ENCODE measurements at places on chromosomes 2 and 18.

- DNase-seq, result no peak
Observed at GRCh38 chr2:54459037-54459441, 2.9 kb downstream of the SPTBN1 start.

DNA sequence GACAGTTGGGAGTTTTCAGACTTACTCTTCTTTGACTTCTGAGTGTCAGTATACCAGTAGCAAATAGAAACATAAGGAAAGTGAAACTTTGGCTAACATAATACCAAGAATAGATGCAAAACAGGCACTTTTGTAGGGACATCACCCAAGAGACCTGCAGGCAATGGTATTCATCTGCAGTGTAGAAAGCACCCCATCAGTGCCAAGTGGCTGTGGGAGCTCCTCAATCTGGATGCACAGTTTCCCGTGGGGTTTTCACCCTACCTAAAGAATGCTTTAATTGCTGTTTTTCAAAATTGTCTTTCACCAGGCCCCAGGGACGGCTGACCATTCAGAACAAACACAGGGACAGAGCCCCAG is 96.6 kb upstream of the GPR45 start:
- no peak for DNase-seq

DNA sequence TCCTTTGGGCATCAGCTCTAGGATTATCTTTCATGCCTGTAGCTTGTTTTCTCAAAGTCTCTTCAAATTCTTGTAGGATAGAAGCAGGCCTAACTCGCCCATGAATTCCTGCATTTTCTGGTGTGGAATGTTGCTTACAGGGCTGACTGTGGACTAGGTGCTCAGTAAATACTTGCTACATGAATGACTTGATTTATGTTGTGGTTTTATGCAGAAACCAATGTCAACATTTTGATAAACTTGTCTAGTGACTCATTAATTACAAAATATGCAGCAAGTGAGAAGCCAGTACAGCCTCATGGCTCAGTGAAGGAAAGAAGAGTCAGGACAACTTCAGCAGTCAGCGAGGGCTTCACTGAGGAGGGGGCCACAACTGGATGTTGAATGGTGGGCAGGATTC is 110.6 kb upstream of the SIX2 start:
- DNase-seq, result no peak

DNA sequence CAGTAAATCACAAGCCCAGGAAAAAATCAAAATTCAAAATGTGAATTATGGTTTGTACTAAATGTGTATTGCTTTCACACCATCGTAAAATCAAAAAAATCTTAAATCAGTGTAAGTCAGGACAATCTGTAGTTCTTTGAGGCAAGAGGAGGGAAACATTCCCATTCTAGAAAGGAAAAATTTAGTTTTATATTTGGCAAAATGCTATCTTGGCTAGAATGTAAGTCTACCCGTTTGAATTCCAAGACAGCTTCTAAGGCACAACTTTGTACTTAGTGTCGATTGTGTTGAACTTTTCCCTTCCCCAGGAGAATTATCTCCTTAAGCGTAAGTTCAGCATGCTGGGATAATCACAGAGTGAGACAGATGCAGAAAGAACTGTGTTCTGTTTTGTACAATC is 638.2 kb upstream of the LRRTM1 start:
- no peak for DNase-seq

DNA sequence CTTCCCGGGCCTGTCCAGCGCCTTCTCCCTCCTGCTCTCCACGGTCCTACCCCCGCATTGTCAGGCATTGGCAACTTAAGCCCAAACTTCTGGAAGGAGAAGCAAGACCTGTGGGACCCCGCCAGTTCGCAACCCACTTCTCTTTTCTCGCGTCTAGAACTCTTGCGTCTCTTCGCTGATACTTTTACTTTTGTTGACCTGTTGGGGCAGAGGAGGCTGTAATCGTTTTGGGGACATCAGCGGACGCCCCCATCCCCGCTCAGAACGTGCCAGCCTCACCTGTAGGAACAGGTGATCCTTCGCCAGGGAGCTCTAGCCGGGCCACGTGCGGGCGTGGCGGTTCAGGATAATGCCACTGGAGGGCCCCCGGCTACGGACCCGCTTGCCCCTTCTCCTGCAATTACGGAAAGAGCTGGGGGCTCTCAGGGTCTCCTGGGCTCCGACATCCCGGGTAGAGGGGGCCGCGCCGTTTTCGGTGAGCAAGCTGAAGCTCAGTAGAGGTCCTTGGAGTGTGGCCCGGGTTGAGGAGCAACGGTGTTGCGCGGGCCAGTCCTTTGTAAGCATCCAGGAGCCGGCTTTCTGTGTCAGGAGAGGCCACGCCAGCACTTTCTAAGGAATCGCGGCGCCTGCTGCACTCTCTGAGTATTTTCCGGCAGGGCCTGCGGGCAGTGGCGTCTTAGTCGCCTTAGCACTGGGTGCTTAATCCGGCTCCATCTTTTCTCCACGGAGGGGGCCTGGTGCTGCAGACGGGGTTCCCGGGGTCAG is 1.6 kb downstream of the MTCL1 start:
- DNase-seq, result no peak

DNA sequence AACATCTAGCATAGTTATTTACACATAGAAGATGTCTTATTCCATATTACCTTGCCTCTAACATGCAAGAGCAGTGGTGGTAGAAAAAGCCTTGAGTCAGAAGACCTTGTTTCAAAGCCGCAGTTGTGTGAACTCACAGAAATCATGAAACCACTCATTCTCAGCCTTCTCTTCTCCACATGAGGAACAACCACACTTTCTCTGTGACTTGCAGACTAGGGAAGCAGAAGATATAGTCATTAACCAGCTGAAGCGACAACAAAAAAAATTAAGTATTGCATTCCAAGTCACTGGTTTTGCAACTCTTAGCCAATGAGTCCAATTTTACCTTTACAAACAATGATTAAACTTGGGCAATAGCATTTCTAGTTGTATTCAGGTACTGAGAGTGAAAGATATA is 19.0 kb downstream of the TWSG1 start:
- no peak for DNase-seq

GRCh38 chr18:12841070-12841469 is 43.0 kb downstream of the PTPN2 start:
- DNase-seq, result no peak

DNA sequence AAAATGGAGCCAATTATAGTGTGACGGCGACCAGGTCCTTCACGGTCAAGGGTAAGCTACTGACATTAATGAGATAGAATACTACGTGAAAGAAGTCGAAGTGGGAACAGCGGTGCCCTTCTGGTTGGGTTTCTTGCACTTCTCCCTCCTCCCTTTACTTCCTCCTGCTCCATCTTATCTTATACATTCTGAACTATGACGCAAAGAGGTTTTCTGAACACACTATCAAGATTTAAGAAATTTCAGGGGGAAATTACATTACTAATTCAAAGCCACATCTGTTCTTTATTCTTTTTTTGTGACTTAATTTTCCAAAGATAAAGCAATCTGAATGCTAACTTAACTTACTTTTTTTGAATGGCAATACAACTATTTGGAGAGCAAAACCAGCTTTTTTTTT is 14.8 kb upstream of the IL18R1 start:
- no peak for DNase-seq

DNA sequence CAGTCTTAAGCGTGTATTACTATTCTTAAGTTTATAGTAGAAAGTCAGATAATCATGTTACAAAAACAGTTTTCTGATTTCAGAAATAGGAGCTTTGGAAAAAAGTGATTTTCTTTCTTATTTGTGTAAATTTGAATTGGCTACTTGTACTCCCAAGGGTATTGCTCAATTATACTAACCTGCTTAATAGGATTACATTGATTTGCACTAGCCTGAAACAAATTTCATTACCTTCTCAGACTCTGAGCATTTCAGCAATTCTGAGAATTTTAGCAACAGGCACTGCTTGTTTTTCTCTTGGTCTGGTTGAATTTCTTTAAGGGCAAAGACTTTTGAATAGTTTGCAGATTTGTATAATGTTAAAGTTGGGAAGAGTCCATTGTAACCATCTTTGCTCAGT is 87.2 kb upstream of the NXPH2 start:
- no peak for DNase-seq

DNA sequence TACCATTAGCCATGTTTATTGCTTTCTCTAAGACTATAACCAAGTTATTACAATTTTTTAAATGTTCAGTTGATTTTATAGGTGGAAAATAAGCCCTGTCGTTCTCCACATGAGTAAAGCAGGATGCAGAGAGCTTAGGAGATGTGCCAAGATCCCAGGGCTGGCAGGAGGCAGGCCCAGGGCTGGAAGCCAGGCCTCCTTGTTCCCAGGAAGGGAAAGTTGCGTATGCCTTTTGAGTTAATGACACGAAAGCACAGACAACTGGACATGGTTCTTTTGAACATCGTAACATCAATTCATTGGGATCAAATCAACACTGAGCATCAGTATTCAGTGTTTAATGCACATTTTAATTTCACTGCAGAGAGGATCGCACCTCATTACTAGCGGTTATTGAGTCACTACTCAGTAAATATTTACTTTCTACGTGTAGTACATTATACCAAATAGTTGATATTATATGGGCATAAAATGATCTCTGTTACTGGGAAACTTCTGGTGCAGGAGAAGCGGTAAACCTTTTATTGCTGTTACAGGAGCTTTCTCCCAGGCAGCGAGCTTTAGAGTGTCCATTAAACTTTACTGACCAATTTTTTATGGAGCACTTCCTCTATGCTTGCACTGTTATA is 60.0 kb downstream of the RNF144A start:
- no peak for DNase-seq

DNA sequence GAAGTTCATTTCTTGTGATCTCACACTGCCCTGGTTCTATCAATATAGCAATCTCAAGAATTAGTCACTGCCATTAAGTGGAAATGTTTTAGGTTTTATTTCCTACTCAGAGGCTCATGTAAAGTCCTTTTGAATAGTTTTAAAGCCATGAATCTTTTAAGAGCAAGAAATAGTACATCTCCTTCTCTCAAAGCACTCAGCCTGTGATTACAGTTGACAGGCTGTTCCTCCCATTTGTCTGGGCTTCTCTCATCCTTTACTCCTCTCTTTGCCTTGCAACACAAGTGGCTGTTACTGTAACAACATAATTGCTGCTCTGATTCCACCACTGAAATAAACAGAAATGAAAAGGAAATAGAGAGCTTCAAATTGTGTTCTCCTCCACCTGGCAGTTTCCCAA is 18.4 kb downstream of the GRP start:
- no peak for DNase-seq

GRCh38 chr18:23340661-23341060 is 112.4 kb upstream of the RIOK3 start:
- no peak for DNase-seq

- DNase-seq, result peak; percentile 76
Observed at GRCh38 chr2:43225093-43225787, 1.2 kb downstream of the ZFP36L2 start.

- DNase-seq, result no peak
Observed at GRCh38 chr2:43467891-43468290, 127.9 kb downstream of the THADA start.

GRCh38 chr2:119264781-119265692 is 41.4 kb downstream of the STEAP3 start:
- peak; percentile 9 for DNase-seq

DNA sequence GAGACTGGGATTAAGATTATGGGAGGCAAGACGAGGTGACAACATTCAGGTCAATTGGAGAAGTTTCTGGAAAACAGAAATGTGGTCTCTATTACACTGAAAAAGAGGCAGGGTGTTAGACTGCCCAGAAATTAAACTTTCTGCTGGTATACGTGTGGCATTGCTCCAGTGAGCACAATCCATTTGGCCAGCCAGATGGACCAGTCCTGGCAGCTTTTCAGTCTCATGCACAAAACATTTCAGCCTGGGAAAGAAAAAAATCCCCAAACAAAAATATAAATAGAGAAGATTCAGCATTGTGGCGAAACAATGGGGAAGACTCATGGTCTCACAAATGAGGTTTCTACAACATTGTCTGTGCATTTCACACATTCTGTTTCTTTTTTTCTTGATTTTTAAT is 113.9 kb downstream of the HNMT start:
- DNase-seq, result no peak

DNA sequence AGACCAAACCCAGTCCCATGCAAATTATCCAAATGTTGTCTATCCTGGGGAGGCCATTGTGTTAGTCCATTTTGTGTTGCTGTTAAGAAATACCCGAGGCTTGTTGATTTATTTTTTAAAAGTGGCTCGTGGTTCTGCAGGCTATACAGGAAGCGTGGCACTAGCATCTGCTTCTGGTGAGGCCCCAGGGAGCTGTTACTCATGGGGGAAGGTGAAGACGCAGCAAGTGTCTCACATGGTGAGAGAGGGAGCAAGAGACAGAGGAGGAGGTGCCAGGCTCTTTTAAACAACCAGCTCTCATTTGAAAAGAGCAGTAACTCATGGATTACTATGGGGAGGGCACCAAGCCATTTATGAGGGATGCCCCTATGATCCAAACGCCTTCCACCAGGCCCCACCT is 80.3 kb upstream of the ARL4C start:
- DNase-seq, result no peak

DNA sequence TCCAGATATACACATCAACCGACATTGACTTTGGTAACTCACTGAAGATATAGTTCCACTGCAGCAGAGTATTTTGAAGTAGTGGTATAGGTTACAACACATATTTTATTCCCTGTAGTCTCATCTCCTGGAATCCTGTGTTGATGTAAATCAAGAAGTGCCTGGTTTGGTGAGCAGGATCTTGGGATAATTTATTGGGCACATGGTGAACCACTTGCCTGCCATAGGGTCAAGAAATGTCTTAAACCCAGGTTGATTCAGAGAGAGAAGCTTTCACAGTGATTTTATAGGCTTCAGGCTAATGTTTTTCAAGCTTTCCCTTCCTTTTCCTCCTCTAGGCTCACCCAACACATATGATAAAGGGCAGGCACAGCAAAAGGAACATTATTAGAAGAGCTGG is 24.6 kb downstream of the CCDC85A start:
- DNase-seq, result no peak

- no peak for DNase-seq
Observed at GRCh38 chr2:111149882-111150455, 29.3 kb downstream of the BCL2L11 start.

- peak; percentile 30 for DNase-seq
Observed at GRCh38 chr2:204051476-204051875, 114.9 kb downstream of the ICOS start.

DNA sequence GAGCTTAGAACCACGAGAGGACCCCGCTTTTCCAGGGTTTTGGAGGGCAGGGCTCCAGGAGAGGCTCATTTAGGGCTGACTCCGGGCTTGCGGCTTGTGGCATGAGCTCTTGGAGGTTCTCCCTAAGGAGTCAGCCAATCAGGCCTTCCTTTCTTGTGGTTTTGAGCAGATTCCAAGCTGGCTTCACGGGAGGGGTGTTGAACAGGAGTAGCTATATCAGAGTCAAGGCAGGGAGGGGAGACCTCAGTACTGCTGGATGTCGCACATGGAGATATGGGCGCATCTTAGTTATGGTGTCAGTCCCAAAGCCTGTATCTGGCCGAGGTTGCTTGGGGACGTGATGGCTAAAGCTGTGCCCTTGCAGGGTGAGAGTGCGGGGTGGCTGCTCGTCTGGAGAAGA is 98.6 kb downstream of the AGAP1 start:
- no peak for DNase-seq

All from CD4-positive, alpha-beta memory T cell (primary cell).